ENCODE measurements at places on chromosomes 1 and 21. TPM values are rescaled to one million over a fixed set of nuclear protein-coding genes. Genes with fewer than 3 reads are reported as not detected.

RPL11 gene
- 745 TPM for total RNA-seq

FAM20B gene
- 32.0 TPM for total RNA-seq

WDR64 gene
- total RNA-seq: not detected

DENND1B gene
- total RNA-seq: 25.8 TPM

PRKAA2 gene
- total RNA-seq: under 0.01 TPM

RGSL1 gene
- total RNA-seq: not detected

CTBS gene
- 11.6 TPM for total RNA-seq

GBP6 gene
- not detected for total RNA-seq

CD101 gene
- total RNA-seq: 1.00 TPM

NFASC gene
- 2.4 TPM for total RNA-seq

MEX3A gene
- 2.2 TPM for total RNA-seq

ZNF695 gene
- total RNA-seq: 1.8 TPM

RAB7B gene
- total RNA-seq: 11.0 TPM

RPF1 gene
- 45.8 TPM for total RNA-seq

Measured in melanocyte of skin (primary cell).